ENCODE measurements at places on chromosomes 4 and X. TPM values are rescaled to one million over a fixed set of nuclear protein-coding genes. Genes with fewer than 3 reads are reported as not detected.

GRCh38 chrX:108811891-108812290 lies 75.5 kb upstream of the IRS4 start:
- H3K4me1 ChIP-seq, result no peaks in the 10 kb centered on the region
- H3K27me3 ChIP-seq, result no peaks in the 10 kb centered on the region
- no peaks in the 10 kb centered on the region for H3K36me3 ChIP-seq
- H3K27ac ChIP-seq, result no peak overlapping the region
- no peak for DNase-seq

The ZIC3 gene
- not detected for polyA plus RNA-seq

DNA sequence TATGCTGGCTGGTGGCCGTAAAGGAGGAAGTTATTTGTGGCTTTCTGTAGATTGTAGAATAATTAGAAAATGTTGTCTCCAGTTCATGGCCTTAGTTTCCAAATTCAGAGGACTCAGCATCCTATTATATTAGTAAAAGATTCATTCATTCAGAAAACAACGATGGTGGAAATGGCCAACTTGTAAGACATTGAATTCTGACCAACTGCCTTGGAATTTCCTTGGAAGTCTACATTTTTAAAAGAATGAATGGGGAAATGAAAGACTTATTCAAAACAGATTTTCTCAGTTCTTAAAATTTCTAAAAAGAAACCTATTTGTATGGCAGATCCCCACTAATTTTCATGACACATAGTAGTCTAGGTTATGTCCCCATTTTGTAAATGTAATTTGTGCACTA lies 561.5 kb downstream of the ANKRD50 start:
- no peak overlapping the region for H3K27ac ChIP-seq
- DNase-seq, result no peak
- no peaks in the 10 kb centered on the region for H3K4me1 ChIP-seq
- H3K27me3 ChIP-seq, result no peaks in the 10 kb centered on the region
- no peak overlapping the region for H3K4me3 ChIP-seq

GRCh38 chr4:29734343-29735213 lies 985.6 kb upstream of the PCDH7 start:
- no peak for DNase-seq
- no peak overlapping the region for H3K4me3 ChIP-seq
- no peaks in the 10 kb centered on the region for H3K36me3 ChIP-seq
- no peaks in the 10 kb centered on the region for H3K4me1 ChIP-seq
- H3K27ac ChIP-seq, result no peak overlapping the region

The RPL36A gene
- polyA plus RNA-seq, result 1,169 TPM

GRCh38 chr4:96775501-96775900 lies 935.6 kb downstream of the PDHA2 start:
- H3K27me3 ChIP-seq, result no peaks in the 10 kb centered on the region
- no peaks in the 10 kb centered on the region for H3K4me1 ChIP-seq
- DNase-seq, result no peak
- H3K4me3 ChIP-seq, result no peak overlapping the region
- no peaks in the 10 kb centered on the region for H3K36me3 ChIP-seq
- H3K27ac ChIP-seq, result no peak overlapping the region

DNA sequence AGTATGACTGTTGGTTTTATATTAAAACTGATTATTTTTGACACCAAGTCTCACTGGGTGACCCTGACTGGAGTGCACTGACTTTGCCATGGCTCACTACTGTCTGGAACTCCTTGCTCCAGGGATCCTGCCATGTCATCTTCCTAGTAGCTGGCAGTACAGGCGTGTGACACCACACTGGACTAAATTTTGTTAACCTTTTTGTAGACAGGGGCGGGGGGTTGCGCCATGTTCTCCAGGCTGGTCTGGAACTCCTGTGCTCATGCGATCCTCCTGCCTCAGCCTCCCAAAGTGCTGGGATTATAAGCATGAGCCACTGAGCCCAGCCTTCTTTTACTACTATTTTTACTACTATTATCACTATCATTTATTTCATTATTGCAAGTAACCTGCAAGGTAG lies 8.9 kb downstream of the XAGE1A start:
- H3K27me3 ChIP-seq, result no peaks in the 10 kb centered on the region
- no peak overlapping the region for H3K4me3 ChIP-seq
- DNase-seq, result no peak
- H3K27ac ChIP-seq, result no peak overlapping the region

DNA sequence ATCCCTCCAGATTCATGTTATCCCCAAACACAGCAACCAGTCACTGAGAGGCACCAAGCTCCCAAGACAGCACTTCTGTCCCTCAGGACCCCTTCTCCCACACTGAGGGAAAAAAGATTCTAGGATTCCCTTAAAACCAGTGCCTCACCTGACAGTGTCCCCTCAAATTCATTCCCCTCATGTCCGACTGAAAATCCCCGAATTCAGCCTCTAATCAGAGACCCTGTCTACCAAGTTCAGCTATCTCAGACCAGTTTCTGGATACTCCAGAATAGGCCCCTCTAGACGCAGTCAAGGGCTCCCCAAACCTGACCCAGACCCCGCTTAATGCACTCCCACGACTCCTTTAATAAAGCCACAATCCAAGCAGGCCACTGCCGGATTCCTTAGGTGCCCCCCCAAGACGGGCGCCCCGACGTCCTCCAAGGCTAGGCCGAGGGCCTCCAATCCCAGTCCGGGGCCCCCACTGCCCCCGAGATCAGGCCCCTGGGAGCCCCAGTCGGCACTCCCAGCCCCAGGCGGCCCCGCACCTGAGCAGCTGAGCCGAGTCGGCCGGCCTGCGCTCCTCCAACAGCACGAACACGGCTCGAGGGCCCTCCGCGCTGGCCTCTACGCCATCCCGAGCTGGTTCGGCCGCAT lies 457 bp downstream of the TFE3 start:
- H3K4me1 ChIP-seq, result no peaks in the 10 kb centered on the region
- H3K27ac ChIP-seq, result peak overlapping the region; percentile 65
- no peak for DNase-seq
- no peaks in the 10 kb centered on the region for H3K36me3 ChIP-seq
- peak overlapping the region; percentile 54 for H3K4me3 ChIP-seq

GRCh38 chrX:20729416-20729815 lies 462.7 kb upstream of the RPS6KA3 start:
- no peak for DNase-seq
- H3K4me3 ChIP-seq, result no peak overlapping the region
- no peaks in the 10 kb centered on the region for H3K4me1 ChIP-seq
- H3K36me3 ChIP-seq, result no peaks in the 10 kb centered on the region

- H3K36me3 ChIP-seq, result no peaks in the 10 kb centered on the region
- no peak overlapping the region for H3K27ac ChIP-seq
- H3K4me1 ChIP-seq, result no peaks in the 10 kb centered on the region
- no peak overlapping the region for H3K4me3 ChIP-seq
- no peaks in the 10 kb centered on the region for H3K27me3 ChIP-seq
Measured at GRCh38 chr4:111991163-111991562, 154.1 kb upstream of the FAM241A start.

DNA sequence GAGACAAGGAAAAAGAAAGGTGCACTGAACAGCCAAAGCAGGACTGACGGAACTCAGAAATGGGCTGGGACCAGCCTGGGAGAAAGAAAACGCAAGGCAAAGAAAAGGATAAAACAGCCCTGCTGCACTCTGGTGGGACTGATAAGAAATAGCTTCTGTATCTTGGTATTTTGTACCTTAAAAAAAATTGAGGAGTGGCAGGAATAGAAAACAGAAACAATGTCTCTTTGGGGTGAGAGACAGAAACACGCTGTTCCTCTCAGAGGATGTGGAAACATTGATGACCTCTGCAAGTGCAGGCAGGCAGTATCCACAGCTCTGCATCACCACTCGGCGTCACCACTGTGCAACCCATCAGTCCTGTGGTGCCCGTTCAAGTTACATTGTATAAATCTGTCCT lies 152.5 kb upstream of the SPRY1 start:
- H3K27me3 ChIP-seq, result no peaks in the 10 kb centered on the region
- no peak overlapping the region for H3K27ac ChIP-seq
- H3K36me3 ChIP-seq, result no peaks in the 10 kb centered on the region
- DNase-seq, result no peak
- H3K4me3 ChIP-seq, result no peak overlapping the region

GRCh38 chrX:154356596-154356995 lies 17.8 kb downstream of the FLNA start:
- H3K36me3 ChIP-seq, result no peaks in the 10 kb centered on the region
- no peak overlapping the region for H3K27ac ChIP-seq
- H3K4me1 ChIP-seq, result no peaks in the 10 kb centered on the region
- DNase-seq, result no peak

GRCh38 chrX:41542536-41542935 lies 95.4 kb downstream of the NYX start:
- H3K4me3 ChIP-seq, result no peak overlapping the region
- no peak for DNase-seq
- no peak overlapping the region for H3K27ac ChIP-seq
- no peaks in the 10 kb centered on the region for H3K27me3 ChIP-seq
- H3K4me1 ChIP-seq, result no peaks in the 10 kb centered on the region
- H3K36me3 ChIP-seq, result no peaks in the 10 kb centered on the region

All from pancreas (tissue), 10 donors.